ENCODE measurements at places on chromosomes 1 and 21. TPM values are rescaled to one million over a fixed set of nuclear protein-coding genes. Genes with fewer than 3 reads are reported as not detected.

Gene PARS2
- total RNA-seq = 0.66 TPM

Gene SNRPE
- total RNA-seq = 27.2 TPM

Gene GLIS1
- not detected for total RNA-seq

GRCh38 chr1:20402585-20403422, 83.2 kb downstream of the CAMK2N1 start:
- no peaks in the 10 kb centered on the region for H3K27me3 ChIP-seq
- no peak overlapping the region for H3K27ac ChIP-seq
- no peak overlapping the region for H3K4me3 ChIP-seq
- DNase-seq = no peak

DNA sequence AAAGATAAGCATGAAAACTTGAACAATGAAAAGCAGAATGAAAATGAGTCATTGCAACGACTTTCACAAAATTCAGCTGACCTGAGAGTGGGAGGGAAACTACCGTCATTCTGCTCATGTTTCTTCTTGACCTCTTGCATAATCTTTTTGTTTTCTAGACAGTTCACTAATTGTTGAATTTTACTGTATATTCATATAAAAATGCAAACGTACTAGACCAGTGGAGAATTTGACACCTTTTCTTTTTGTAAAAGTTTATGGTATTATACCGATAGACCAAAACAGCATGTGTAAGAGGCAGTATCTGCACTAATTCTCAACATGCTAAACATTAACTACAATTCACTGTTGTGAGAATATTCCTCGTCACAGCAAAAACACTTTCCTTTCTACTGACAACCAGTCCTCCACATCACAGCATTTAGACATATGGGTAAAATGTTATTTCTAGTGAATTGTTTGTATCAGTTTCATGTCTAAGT, 137.8 kb downstream of the GREM2 start:
- H3K27me3 ChIP-seq = no peaks in the 10 kb centered on the region
- H3K27ac ChIP-seq = no peak overlapping the region
- no peaks in the 10 kb centered on the region for H3K36me3 ChIP-seq
- H3K4me1 ChIP-seq = no peaks in the 10 kb centered on the region
- DNase-seq = no peak

DNA sequence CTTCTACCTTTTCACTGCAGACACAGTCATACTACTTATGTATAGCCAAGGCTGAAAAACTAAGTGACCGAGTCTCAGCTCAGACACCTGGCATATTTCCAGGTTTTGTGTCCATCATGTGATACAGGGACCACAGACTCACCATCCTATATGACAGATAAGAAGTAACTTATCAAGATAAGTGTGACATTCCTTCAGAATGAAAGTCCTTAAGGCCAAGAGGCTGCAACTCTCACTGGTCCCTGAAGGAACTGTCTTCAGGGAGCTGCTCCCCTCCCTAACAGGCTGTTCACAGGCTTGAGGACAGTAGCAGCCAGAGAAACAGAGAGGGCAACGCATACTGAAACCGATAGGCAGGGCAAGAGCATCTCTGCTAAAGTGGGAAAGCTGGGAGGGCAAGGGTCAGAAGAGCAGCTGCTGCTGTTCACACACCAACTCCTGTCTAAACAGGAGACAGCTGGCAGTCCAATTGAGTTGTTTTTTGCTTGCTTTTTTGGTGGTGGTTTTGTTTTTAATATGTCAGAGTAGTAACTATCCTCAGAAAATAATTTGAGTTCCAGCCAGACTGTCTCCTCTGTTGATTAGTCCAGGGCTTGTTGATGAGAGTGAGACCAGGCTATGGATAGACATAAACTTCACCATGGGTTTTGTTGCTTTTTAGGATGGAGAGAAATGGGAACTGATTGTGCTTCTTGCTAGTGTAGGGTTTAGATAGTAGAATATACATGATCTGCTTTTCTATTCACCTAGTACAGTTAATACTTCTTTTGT, 67.7 kb downstream of the MACF1 start:
- peak overlapping the region; percentile 67 for H3K27ac ChIP-seq
- H3K27me3 ChIP-seq = no peaks in the 10 kb centered on the region
- no peak overlapping the region for H3K4me3 ChIP-seq
- H3K36me3 ChIP-seq = no peaks in the 10 kb centered on the region
- H3K4me1 ChIP-seq = peaks cover 73% of the 10 kb centered on the region
- peak; percentile 84 for DNase-seq

DNA sequence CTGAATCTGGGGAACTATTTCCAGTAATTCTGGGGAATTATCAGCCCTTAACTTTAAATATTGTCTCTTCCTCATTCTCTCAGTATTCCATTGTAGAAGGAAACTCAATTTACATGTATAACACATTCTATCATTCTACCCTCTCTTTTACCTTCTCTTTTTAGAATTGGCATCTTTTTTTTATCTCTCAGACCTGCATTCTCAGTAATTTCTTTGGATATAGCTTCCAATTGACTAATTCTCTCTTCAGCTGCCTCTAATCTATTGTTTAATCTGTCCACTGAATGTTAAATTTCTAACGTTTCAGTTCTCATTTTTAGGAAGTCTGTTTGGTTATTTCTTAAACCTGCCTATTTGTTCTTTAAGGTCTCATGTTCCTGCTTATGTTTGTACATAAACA, 33.0 kb downstream of the MAB21L3 start:
- no peak overlapping the region for H3K4me3 ChIP-seq
- no peak for DNase-seq
- H3K27me3 ChIP-seq = no peaks in the 10 kb centered on the region
- H3K36me3 ChIP-seq = no peaks in the 10 kb centered on the region

DNA sequence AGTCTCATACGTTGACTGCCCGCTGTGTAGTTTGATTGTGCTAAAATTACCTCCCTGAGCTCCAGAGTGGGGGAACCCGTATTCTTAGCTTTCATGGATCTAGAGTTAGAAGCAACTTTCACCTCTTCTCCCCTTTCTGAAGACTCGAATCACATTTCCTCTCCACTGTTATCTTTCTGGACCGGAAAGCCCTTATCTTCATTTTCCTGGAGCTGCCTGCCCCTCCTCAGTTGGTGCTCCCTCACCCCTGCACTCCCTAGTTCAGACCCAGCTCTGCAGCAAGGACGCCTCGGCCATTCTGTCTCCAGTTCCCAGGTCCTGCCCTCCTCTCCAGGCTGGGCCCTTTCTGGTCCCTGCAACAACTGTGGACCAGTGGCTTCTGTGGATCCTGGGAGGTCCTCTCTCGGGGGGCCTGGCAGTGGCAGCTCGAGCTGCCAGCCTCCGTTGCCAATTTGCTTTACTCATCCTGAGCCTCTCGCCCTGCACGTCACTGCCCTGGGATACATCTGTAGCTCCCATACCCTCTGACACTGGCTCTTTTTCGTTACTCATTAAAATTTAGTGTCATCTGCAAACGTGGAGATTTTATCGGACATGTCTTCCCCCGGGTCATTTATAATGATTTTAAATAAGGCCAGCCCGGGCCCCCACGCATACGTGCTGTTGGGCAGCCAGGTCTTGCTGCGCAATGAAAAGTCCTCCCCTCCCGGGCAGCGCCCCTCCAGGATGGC, 141.5 kb upstream of the VAMP3 start:
- no peaks in the 10 kb centered on the region for H3K4me1 ChIP-seq
- no peaks in the 10 kb centered on the region for H3K27me3 ChIP-seq
- H3K36me3 ChIP-seq = no peaks in the 10 kb centered on the region
- H3K27ac ChIP-seq = no peak overlapping the region
- no peak overlapping the region for H3K4me3 ChIP-seq

- no peak overlapping the region for H3K27ac ChIP-seq
- no peaks in the 10 kb centered on the region for H3K36me3 ChIP-seq
- no peaks in the 10 kb centered on the region for H3K27me3 ChIP-seq
- no peaks in the 10 kb centered on the region for H3K4me1 ChIP-seq
- no peak overlapping the region for H3K4me3 ChIP-seq
These were observed 234.6 kb downstream of the USP25 start for GRCh38 chr21:15964236-15964855.

DNA sequence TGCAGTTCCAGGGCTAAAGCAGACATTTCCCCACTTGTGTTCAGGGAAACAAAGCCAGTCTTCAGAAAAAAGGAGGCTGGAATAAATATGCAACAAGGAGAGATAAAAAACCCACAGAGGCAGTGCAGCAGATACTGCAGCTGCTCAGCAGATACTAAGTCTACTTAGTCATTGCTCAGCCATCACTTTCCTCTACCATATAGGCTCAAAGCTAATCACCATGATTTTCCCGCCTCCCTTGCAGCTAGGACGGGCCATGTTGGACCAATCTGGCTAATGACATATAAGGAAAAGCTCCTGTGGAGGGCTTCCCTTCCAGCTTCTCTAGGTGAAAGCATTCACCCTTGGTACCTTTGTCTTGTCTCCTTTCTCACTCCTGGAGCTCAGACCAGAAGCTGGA, 10.0 kb upstream of the EFHD2 start:
- no peaks in the 10 kb centered on the region for H3K4me1 ChIP-seq
- H3K27me3 ChIP-seq = no peaks in the 10 kb centered on the region
- no peak overlapping the region for H3K27ac ChIP-seq
- H3K4me3 ChIP-seq = no peak overlapping the region

DNA sequence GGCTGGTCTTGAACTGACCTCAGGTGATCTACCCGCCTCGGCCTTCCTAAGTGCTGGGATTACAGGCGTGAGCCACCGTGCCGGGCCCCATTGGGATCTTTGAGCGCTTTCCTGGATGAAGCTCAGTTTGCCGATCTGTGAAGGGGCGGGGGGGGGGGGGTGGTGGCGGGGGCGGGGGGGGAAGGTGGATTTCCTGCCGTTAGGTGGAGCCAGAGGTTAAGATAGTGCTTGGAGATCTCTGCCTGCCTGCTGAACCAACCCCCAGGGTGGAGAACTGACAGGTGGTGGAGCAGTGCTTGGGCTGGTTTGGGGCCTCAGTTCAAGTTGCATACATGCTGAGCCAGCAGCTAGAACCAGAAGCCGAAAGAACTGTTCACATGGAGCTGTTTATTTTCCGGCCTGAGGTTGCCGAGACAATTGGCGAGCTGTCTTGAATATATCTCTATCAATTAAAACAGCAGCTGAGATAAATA, 1.7 kb downstream of the TMCC2 start:
- DNase-seq = peak; percentile 83
- peak overlapping the region; percentile 5 for H3K4me3 ChIP-seq
- H3K4me1 ChIP-seq = peaks cover 29% of the 10 kb centered on the region
- peak overlapping the region; percentile 27 for H3K27ac ChIP-seq

DNA sequence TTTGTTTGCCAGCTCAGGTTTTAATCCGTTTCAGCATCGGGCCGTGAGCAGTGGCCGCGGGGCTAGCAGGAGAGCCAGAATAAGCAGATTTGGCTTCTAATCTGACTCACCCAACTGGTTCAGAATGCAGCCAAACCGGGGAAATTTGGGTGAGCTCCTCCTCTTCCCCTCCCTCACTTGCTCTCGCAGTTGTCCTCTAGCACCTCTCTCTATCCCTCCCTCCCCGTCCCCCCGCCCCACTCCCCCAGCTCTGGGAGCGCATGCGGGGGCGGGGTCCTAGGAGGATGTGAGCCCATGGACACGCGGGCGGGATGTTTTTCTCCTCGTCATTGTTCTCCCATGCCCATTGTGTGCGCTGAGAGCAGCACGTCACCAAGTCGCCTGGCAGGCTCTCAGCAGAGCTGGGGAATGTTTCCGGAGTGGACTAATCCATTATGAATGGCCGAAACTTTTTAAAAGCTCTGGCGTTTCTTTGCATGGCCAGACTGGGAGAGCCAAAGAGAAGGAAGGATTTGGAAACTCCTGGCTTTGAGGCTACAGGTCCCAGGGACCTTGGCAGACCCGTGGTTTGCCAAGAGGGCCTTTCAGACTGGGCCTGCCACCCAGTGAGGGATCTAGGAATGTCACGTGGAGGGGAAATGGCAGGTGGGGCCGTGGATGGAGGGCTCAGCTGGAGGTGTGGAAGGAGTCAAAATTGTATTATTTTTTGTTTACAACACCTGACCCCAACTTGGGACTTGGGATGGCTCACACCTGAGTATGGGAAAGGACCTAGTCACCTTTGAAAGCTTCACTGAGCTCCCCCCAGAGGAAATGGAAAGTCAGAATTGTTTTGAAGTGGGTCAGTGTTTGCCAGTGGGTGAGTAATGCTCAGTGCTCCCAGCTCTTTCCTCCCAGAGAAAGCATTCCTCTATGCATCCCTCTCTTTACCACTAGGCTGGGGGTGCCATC, 39.2 kb downstream of the CDK18 start:
- H3K36me3 ChIP-seq = no peaks in the 10 kb centered on the region
- peak; percentile 70 for DNase-seq
- H3K27me3 ChIP-seq = no peaks in the 10 kb centered on the region
- no peaks in the 10 kb centered on the region for H3K4me1 ChIP-seq
- peak overlapping the region; percentile 57 for H3K27ac ChIP-seq
- no peak overlapping the region for H3K4me3 ChIP-seq

DNA sequence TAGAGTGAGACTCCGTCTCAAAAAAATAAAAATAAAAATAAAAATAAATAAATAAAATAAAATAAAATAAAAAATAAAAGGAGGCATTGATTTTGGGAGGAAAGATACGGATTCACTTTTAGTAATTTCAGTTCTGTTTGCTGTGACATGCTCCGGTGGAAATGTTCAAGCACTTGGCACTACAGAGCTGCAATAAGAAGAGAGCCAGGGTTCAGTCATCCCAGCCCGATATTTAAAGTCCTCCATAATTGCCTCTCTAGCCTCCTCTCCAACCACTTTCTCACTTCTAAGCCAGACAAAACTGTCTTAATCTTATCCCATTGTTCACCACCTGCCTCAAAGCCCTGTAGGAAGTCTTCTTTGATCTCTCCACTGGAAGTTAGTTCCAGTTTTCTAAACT, 55.0 kb upstream of the MACF1 start:
- H3K36me3 ChIP-seq = no peaks in the 10 kb centered on the region
- H3K4me3 ChIP-seq = no peak overlapping the region

- no peak overlapping the region for H3K4me3 ChIP-seq
- H3K27ac ChIP-seq = no peak overlapping the region
- peaks cover 11% of the 10 kb centered on the region for H3K4me1 ChIP-seq
- no peak for DNase-seq
- H3K36me3 ChIP-seq = no peaks in the 10 kb centered on the region
These were observed 6.5 kb downstream of the PGLYRP4 start for GRCh38 chr1:153342178-153342577.

DNA sequence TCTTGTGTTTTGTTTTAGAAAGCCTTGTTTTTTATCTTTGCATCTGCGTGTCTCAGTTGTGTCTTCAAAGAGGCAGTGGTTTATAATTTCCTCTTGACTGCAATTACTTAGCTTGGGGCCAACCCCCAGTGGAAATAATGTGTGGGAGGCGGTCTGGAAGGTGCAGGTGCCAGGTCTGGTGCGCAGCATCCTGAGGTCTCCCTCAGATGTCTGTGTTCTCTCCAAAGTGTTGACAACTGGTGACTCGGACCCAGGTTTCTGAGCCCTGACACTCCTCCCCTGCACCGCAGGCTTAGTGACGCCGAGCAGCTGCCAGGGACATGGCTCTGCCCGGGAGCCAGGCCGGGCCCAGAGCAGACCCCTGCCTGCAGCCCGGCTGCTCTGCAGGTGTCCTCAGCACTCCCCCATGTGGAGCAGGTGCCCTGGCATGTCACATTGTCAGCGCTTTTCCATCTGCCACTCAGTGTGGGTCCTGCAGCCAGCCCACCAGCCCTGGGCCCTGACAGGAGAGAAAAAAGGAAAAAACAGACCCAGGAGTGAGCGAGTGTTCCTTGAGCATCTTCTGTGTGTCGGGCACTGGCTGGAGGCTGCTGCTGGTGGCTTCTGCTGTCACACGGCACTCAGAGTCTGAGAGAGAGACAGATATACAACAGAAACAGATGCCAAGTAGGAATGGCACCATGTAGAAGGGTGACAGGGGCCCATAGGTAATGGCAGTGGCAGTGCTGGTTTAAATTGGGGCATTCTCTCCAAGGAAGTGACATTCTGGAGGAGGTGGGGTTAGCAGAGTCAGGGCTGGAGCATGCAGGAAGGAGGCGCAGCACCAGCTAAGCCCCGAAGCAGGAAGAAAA, 24.8 kb upstream of the SELENON start:
- H3K4me3 ChIP-seq = no peak overlapping the region
- no peaks in the 10 kb centered on the region for H3K27me3 ChIP-seq
- no peak for DNase-seq
- H3K27ac ChIP-seq = no peak overlapping the region
- peaks cover 58% of the 10 kb centered on the region for H3K4me1 ChIP-seq
